ENCODE measurements at places on chromosomes 16 and 17. TPM values are rescaled to one million over a fixed set of nuclear protein-coding genes. Genes with fewer than 3 reads are reported as not detected.

CACNA1H gene
- 2.1 TPM for total RNA-seq

AMDHD2 gene
- 121 TPM for total RNA-seq

LCAT gene
- total RNA-seq = 20.3 TPM

TUBB3 gene
- total RNA-seq = not detected

RNF222 gene
- 0.17 TPM for total RNA-seq

KCNJ2 gene
- not detected for total RNA-seq

PLA2G10 gene
- total RNA-seq = not detected

SYNGR3 gene
- total RNA-seq = 1.6 TPM

FOXC2 gene
- total RNA-seq = not detected

GFAP gene
- total RNA-seq = not detected

SDR42E1 gene
- 9.8 TPM for total RNA-seq

SMPD3 gene
- 3.1 TPM for total RNA-seq

SLC9A5 gene
- 1.7 TPM for total RNA-seq

STH gene
- total RNA-seq = not detected

CD300A gene
- 28.8 TPM for total RNA-seq

XYLT1 gene
- total RNA-seq = 46.3 TPM

HCRT gene
- total RNA-seq = not detected

All from CD4-positive, alpha-beta memory T cell (primary cell).